ENCODE measurements at places on chromosomes 4 and X.

- DNase-seq = no peak
Observed at GRCh38 chrX:9560219-9560618, 95.4 kb downstream of the TBL1X start.

DNA sequence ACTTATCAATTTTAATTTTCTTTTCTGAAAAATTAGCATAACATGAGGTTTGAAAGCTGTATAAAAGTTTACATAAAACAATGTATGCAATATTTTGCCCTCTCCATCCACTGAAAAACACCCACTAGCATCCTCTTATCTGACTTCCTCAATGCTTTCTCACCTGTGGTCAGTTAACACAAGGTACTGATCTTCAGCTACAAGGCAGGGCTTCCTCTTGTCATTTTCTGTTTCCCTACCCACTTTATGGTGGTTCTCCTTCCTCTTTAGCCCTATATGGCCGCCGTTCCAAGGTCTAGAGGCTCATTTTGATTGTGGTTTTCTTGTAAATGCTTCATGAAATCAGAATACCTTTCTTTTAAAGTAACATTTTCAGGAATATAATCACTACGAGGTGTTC is 618.6 kb upstream of the CPEB2 start:
- DNase-seq = no peak

DNA sequence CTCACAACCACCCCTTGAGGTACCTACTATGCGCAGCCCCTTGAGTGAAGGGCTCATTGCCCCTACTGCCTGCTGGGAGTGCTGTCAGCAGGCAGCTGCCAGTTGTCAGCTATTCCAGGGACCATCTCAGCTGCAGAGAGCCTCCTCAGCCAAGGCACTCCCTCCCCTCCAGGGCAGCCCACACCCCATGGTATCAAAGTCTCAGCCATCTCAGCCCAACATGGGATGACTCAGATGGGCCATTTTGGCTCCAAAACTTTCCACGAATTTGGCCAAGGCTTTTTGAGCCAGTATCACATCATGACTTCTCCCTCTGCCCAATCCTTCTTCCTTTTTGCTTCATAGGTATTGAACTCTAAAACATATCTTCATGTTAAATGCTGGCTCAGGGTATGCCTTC is 61.4 kb upstream of the MAP3K15 start:
- DNase-seq = no peak

DNA sequence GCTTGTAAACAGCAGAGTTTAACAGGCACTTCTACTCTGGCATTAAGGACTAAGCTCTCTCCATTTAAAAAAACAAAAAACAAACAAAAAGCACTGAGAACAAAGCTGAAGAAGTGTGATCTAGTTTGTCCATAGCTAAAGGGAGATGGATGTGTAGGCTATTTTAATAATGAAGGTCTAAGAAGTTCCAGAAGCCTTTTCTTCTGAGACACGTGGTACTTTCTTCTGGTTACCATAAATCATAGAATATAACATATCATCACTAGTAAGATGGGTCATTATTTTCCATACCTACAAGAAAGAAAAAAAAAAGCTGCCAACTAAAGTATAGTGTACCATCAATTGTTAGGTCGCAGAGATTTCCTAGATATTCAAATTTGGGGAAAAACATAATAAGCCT is 722 bp upstream of the NBDY start:
- no peak for DNase-seq

GRCh38 chr4:175622887-175623286 is 189.2 kb downstream of the GPM6A start:
- DNase-seq = no peak

DNA sequence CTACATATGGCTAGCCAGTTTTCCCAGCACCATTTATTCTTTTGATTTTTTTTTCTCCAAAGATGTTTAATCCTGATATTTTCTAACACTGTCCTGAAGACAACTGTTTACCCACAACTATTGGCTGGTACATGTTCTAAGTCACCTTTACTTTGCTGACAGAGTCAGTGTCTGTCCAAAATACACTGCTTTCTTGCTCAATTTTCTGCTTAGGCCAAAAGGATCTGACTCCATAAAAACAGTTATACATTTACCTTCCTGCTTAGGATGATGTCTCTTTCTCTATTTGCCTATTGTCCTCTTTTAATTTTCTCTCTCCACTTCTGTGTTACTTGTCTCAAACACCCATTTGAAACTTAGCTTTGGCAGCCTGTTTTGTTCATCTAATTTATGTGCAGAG is 3.2 kb downstream of the ADH1C start:
- DNase-seq = no peak

DNA sequence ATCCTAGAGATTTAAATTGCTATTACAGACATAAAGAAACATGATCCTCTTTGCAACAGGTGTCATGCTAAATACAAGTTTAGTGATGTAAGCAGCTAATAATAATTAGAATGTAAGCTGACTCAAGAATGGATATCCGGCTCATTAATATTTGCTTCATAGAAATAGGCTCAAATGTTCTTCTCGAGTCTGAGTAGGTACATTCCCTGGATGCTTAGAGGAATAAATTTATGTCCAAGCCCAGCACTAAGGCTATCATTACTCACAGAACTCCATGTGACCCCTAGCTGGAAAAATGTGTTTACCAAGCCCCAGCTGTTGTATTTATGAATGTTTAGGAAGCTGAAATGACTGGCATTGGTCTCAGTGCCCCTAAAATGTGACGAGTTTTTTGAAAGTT is 87.6 kb upstream of the TSPAN7 start:
- no peak for DNase-seq

DNA sequence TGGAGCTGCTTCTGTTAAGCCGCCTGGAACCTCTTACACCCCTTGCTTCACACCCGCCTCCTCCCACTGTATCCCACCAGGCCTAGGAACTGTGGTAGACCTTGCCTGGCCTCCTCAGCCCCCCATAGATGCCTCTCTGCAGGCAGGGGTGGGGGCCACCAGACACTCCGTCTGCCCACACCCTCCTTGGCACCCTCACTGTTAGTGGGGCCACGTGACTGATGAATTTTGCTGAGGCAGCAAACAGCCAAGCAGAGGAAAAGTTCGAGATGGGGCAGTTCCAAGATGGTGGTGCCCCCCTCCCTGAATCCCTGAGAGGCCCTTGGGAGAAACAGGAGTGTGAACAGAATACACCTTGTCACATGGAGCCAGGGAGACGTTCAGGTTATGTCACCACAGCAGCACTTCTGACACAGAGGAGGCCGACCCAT is 41.2 kb upstream of the C4orf50 start:
- DNase-seq = no peak
